Mesothelial cell of epicardium (in vitro differentiated cells): ENCODE measurements at places on chromosomes 11 and 22.

DNA sequence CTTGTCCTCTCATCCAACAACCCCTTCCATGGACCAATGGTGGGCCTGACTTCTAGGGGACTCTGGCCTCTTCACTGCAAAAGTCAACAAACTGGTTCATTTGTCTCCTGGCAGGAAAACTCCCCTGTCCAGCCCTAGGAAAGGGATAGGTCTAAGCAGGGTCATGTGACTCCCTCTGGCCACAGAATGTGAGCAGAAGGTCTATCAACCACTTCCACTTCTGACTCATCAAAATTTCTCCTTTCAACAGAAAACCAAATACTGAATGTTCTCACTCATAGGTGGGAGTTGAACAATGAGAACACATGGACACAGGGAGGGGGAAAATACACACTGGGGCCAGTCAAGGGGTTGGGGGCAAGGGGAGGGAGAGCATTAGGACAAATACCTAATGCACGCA lies 1.3 kb upstream of the ISX start:
- DNase-seq, result no peak

DNA sequence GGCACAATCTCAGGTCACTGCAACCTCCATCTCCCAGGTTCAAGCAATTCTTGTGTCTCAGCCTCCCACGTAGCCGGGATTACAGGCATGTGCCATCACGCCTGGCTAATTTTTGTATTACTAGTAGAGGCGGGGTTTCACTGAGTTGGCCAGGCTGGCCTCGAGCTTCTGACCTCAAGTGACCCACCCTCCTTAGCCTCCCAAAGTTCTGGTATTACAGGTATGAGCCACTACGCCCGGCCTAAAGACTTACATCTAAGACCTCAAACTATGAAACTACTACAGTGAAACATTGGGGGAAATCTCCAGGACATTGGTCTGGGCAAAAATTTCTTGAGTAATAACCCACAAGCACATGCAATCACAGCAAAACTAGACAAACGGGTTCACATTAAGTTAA lies 13.8 kb upstream of the FAM181B start:
- no peak for DNase-seq

DNA sequence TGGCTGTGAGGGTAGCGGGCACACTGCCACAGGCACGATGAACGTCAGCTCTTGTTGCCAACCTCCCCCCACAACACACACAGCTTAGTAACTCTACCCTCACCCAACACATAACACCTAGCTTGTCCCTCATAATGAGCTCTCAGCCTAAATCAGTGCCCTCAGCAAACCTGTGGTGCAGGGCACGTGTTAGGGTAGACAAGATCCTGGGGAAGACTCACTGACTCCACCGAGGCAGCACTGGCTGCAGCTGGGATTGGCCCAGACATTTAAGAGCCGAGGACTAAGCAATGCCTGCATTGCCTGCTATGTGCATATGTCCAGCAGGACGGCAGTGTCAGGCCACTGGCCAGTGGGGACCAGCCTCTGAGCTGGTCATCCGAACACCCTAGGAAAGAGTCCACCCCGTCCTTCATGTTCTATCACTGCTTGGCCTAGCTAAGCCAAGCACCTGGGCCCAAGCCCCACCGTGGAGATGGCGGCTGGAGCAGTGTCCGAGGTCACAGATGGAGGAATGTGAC lies 32.9 kb upstream of the TRIM29 start:
- no peak for DNase-seq

DNA sequence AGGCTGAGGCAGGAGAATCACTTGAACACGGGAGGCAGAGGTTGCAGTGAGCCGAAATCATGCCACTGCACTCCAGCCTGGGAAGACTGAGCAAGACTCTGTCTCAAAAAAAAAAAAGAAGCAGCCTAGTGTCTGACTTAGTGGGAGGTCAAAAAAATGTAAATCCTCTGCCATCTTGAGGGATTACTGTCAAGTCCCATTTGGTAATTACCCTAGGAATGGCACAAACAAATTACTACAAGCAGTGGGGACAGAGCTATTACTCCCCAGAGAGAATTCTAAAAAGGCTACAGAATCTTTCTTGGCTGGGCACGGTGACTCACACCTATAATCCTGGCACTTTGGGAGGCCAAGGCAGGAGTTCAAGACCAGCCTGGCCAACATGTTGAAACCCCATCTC lies 3.8 kb downstream of the SERPING1 start:
- no peak for DNase-seq

DNA sequence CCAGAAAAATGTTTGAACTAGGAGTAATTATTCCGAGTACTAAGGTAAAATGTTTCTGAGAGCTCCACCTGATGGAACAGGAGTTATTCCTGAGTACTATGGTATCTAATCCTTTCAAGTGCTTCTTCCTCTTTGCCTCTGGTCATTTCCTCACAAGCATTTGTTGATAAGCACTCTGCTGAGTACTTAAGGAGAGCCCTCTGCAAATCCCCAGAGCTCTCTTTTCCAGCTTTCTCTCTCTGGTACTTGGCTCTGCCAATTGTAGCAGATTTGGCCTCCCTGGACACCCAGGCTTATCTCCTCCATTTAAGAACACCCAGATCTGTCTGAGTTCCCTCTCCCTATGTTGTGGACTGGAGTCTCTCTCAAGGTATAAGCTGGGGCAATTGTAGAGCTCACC lies 457.0 kb downstream of the MN1 start:
- no peak for DNase-seq

DNA sequence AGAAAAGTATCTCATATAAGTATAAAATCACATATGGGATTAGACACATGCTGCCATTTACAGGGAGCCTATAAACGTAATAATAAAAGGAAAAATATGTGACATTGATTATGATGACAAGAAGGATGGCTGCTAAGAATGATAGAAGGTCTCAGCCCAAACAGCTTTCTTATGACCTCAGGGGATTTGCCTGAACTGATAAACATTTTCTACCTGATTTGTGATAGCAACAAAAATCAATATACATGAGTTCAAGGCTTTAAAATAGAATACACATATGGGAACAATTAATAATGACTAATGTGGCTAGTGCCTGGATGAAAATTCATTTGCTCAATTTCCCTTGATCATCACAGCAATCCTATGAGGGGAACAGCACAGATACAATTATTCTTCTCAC lies 636.8 kb upstream of the CCDC90B start:
- DNase-seq, result no peak

GRCh38 chr11:23143022-23143421 lies 282.7 kb upstream of the CCDC179 start:
- no peak for DNase-seq

- DNase-seq, result no peak
Observed at GRCh38 chr11:122803716-122804115, 34.6 kb upstream of the CRTAM start.

- no peak for DNase-seq
Observed at GRCh38 chr11:77067861-77068443, 1.2 kb downstream of the CAPN5 start.

GRCh38 chr22:23862103-23862502 lies 4.4 kb downstream of the SLC2A11 start:
- no peak for DNase-seq

DNA sequence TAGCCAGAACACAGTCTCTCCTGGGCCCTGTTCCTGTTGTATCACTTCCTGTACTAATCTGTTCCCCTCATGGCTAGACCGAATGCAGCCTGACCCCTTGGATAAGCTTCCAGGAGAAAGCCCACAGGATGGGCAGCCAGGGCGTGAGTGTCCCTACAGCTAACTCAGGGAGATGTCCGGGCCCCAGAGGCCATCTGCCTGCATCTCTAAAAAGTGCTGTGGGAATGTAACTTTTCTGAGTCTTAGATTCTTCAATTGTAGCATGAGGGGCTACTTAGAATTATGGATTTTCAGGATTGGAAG lies 7.7 kb upstream of the MALAT1 start:
- no peak for DNase-seq

- DNase-seq, result no peak
Observed at GRCh38 chr11:100753172-100753543, 66.1 kb downstream of the ARHGAP42 start.

DNA sequence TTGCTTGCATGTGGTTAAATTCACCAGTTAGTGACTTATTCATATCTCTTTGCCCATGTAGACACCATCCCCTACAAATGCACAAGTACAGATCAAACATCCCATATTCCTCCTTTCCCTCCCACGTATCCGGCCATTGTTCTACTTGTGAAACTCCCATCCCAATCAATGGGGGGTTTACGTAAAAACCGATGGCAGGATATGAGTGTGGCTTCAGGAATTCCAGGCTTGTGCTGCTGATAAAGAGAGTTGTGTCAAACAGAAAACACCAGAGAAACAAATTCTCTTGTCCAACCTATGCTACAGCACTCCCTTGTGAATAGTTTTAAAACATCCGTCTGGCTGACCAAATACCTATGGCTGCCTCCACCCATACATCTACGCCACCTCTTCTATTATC lies 15.5 kb downstream of the FLI1 start:
- no peak for DNase-seq

DNA sequence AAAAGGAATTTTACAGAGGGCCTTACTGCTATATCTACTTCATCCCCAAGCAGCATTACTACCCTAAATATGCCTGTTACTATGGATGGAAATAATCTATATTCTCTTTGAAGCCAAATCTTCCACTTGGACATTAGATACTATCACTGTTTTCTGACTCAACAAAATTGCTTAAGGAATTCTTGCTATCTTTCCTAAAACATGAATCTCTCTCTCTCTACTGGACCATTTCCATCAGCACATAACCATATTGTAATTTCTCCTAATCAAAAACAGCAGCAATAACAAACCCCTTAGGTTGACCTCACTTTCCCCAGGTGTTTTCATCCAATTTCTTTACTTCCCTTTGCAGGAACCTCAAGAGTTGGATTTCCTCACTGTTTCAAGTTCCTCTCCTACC lies 67.9 kb upstream of the BLID start:
- DNase-seq, result no peak

DNA sequence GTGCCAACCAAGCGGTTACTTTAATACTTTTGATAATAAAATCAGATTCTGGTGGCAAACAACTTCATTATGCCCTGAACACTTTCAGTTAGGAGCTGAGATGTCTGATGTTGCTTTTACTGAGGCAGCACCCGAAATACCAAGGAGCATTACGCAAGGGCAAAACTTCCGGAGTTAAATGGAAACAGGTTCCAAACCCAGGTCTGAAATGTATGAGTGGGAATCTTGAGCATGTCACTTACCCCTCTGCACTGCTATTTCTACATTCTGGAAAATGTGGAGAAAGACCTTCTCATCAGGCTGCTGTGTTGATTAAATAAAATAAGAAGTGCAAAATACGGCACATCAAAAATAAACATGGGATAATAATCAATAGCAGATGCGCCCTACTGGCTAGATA lies 315.1 kb downstream of the LARGE1 start:
- no peak for DNase-seq

DNA sequence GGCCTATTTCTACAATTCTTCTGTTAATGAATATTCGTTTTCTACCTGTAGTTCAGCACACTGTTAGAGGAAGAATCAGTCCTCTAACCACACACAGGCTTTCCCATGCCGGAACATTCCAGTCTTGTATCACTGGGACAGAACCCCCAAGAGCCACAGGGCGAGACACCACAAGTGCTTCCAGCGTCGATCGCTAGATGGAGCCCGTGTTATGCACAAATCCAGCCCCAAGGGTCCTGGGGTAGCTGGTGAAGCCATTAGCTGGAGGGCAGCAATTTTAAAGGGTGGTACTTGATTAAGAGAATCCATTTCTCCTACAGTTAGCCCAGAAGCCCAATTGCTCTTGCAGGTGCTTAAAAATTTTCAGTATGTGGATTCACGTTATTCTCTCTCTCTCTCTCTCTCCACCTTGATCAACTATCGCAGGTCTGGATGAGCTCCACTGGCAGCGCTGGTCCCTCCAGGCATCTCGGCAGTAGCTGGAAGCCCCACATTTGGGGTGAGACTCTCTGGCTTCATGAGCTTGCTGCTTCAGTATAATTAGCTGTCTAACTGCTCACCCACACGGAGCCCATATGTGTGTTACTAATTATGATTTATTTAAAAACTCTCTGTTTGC lies 148.2 kb upstream of the SNX19 start:
- DNase-seq, result peak; percentile 37

- no peak for DNase-seq
Observed at GRCh38 chr11:68076371-68077042, 37.7 kb downstream of the TCIRG1 start.

- no peak for DNase-seq
Observed at GRCh38 chr22:19990188-19990587, 26.4 kb downstream of the ARVCF start.

GRCh38 chr22:48551716-48552268 lies 1275.9 kb downstream of the BRD1 start:
- DNase-seq, result no peak

DNA sequence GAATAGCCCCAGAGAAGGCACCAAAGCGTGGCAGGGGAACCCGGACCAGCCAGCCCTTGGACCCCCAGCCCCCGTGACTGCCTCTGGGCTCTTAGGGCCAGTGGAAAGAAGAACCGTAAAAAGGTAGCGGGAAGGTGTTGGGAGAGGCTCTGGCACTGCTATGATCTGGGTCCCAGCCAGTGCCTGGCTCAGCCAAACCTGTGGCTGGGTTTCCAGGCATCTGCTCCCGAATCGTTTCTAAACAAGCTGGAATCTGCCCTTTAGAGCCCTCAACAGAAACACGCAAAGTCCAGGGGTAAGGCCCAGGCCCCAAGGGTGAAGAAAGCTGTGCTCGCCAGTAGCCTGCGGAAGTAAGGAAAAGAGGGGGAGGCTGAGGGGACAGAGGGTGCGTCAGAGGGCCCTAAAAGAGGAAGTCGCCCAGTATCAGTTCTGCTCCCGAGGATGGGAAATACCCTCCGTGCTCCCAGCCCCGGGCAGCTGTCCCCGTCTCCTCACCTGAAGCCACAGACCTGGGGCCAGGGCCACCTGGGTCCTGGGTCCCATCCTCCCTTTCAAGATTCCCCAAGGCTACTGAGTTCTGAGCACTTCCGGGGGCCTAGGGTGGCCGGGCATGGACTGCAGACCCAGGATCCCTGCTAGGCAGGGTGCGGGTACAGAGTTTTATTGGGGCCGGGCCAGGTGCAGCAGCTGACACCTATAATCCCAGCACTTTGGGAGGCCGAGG lies 24.7 kb downstream of the IL10RA start:
- no peak for DNase-seq

DNA sequence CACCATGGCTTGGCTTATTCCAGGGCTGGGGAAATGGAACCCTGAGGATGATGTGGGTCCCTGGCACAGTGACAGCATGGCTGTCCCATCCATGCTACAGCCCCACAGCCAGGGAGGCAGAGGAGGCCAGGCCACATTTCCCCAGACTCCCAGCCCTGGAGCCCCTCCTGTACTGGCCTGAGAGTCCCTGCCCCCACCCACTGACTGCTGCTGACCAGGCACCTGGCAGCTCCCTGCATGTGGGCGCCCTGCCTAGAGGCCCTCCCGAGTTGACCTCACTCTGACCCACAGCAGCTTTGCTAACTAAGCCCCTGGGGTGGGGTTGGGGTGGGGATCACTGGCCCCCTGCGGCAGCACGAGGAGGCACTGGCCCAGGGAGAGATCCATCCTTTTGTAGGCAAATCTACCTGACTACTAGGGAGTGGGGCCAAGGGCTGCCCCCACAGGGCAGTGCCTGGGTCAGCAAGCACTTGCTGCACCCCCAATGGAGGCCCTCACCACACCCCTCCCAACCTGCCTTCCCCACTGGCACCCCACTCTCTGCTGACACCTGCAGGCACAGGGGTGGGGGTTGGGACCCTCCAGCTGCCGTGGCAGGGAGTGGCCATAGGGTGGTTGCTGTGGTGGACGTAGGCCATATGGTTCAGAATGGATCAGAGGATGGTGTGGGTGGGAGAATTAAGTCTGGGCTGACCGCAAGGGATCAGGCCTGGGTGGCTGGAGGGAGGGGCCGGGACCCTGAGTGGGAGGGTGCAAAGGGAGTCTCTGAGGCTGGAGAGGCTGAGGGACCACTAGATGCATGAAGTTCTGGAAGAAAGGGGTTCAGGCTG lies 17.4 kb downstream of the ARVCF start:
- no peak for DNase-seq
